ENCODE measurements at places on chromosomes 12 and 14. TPM values are rescaled to one million over a fixed set of nuclear protein-coding genes. Genes with fewer than 3 reads are reported as not detected.

The HOTAIR gene
- total RNA-seq = not detected

The WNT5B gene
- 0.51 TPM for total RNA-seq

The RASSF9 gene
- total RNA-seq = 5.6 TPM

The NTN4 gene
- 516 TPM for total RNA-seq

The KCNH3 gene
- total RNA-seq = 0.13 TPM

The KCNMB4 gene
- total RNA-seq = 0.39 TPM

The SLC38A4 gene
- total RNA-seq = 2.3 TPM

The NINJ2 gene
- 2.4 TPM for total RNA-seq

The HRK gene
- total RNA-seq = not detected

The AHNAK2 gene
- 17.1 TPM for total RNA-seq

The ERP27 gene
- not detected for total RNA-seq

The OTOGL gene
- total RNA-seq = 0.26 TPM

The KRT73 gene
- total RNA-seq = not detected

The GPX2 gene
- total RNA-seq = not detected

The TESPA1 gene
- not detected for total RNA-seq

The NFKBIA gene
- total RNA-seq = 76.6 TPM

The SERPINA1 gene
- not detected for total RNA-seq
